ENCODE measurements at places on chromosomes 2 and 18.
A peak's percentile ranks its signal among the peaks of the same experiment; 100 is the strongest.

- DNase-seq, result no peak
Measured at GRCh38 chr18:43501099-43501498, 223.8 kb upstream of the SYT4 start.

GRCh38 chr2:217510771-217511291 is 492.0 kb downstream of the TNS1 start:
- DNase-seq, result peak; percentile 29

GRCh38 chr2:14781142-14781541 is 148.6 kb downstream of the LRATD1 start:
- DNase-seq, result no peak

GRCh38 chr2:1866402-1867111 is 122.2 kb upstream of the PXDN start:
- DNase-seq, result no peak

DNA sequence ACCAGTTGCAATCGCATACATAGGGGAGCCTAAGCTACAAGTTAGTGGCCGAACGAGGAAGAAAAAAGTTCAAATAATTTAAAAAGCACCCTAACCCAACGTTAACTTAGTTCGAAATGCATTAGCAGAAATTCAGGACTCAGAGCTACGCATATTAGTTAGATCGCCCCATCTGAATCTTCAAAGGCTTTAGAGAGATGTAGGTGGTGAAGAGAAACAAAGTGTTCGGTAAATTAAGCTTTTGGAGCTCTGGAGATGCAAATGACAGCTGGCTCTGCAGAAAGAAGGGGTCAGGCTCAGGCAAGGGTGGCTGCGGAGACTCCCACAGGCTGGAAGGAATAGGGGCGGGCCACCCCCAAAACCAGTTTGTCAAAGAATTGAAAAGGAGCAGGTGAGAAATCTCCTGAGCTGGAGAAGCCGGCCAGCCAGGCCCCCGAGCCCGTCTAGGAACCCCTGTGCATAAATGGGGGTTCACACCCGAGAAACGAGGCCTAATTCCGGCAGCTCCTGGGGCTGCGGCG is 621 bp downstream of the TXNL1 start:
- DNase-seq, result no peak

- no peak for DNase-seq
Measured at GRCh38 chr2:85926931-85927661, 38.3 kb upstream of the ST3GAL5 start.

DNA sequence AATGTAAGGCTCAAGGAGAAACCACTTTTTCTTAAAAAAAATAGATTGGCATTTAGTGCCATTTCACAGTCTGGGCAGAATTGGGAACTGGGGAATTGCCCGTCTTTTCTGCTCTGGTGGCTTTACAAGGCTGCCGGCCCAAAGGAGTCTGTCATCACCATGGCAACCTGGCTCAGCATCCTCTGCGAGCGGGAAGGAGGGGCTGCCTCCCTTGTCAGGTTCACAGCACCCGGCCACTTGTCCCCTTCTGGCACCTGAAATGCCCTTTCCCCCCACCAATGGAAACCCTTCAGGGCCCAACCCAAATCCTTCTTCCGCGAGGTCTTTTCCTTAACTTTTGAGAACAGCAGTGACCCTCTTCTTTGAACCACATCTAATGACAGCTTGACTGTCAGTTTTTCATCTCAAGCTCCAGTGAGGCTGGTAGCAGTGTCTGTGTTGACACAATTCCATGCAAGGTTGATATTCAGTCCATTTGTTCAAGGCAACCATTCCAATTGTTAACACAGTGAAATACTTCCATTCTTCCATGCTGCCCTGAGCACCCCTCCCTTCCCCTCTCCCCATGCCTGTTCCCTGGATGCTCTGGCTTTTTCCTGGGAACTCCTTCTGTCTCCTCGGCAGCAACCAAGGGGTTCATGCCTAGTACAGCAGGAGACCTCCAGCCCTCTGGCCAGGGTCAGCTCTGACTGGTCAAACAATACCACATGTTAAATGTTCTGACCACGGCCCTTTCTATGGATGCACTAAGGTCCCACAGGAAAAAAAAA is 79.6 kb downstream of the DNER start:
- DNase-seq, result no peak

GRCh38 chr2:85525567-85525966 is 13.4 kb upstream of the MAT2A start:
- no peak for DNase-seq

GRCh38 chr2:189440644-189440946 is 679 bp upstream of the WDR75 start:
- no peak for DNase-seq

GRCh38 chr18:76252139-76252538 is 242.9 kb downstream of the ZNF516 start:
- no peak for DNase-seq

- DNase-seq, result no peak
Measured at GRCh38 chr2:226063704-226064440, 664.4 kb downstream of the NYAP2 start.

DNA sequence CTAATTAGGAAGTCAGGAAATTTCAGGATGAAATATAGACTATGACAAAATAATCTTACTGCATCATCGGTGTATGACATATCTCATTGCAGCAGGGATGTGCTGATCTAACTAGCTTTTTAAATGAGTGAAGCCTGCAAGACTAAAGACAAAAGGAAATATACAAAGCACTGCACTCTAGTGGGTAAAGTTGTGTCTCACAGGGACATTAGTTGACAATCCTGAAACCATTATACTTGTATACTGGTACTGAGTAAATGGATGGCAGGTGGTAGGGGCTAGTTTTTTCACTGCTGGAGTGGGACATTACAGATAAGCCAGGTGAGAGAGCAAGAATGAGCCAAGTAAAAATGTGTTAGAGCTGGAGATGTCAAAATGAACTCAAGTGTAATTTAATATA is 317.5 kb upstream of the RAB6C start:
- no peak for DNase-seq

- DNase-seq, result no peak
Measured at GRCh38 chr2:54038835-54039234, 68.0 kb upstream of the PSME4 start.

- peak; percentile 21 for DNase-seq
Measured at GRCh38 chr2:234243871-234244565, 193.5 kb downstream of the SPP2 start.

- no peak for DNase-seq
Measured at GRCh38 chr2:96240341-96241038, 25.3 kb downstream of the TMEM127 start.

DNA sequence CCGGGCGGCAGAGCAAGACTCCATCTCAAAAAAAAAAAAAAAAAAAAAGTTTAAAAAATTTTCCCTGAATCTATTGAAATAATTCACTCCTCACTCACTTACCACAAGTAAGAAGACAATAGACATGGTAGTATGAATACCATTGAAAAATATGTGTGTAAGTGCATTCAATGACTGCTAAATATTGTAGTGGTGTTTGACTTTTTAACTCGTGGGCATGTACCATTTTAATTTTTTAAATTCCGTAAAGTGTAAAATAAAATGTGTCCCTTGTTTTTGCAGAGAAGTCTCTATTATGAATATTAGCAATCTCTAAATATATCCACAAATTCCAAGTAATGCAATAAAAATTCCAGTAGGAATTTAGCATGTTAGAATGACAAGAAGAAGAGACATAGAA is 134.1 kb downstream of the COPS8 start:
- no peak for DNase-seq

GRCh38 chr2:215361211-215361875 is 49.5 kb downstream of the ATIC start:
- no peak for DNase-seq

DNA sequence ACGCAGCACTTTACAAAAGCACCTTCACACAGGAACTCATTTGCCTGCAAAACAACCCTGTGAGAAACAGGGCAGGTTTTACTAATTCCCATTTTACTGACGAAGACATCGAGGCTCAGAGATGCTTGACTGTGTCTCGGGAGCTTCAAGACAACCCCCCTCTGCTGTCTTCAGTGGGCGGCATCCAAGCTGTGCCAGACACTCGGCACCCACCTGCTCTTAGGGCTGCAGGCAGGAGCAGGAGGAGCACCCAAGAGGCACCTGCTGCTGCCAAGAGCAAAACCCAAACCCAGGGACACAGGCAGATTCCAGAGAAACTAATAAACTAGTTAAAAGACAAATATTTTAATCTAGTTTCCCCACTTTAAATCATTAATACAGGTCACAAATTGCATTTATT is 67.9 kb downstream of the PPP4R1 start:
- no peak for DNase-seq

GRCh38 chr18:227902-228301 is 39.9 kb downstream of the THOC1 start:
- DNase-seq, result no peak

DNA sequence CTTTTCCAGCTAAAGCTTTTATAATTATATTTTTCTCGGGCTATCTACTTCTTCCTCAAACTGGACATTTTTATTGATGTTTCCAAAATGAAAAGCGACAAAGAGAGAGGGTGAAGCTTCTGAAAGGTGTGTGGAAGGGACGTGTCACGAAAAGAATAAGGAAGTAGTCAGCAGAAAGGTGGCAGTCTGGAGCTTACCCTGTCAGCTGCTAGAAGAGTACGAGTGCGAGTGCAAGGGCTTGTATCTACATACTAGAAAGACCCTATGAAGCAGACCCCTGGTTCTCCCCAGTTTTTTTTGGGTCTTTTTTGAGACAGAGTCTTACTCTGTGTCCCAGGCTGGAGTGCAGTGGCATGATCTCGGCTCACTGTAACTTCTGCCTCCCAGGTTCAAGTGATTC is 14.6 kb downstream of the FHL2 start:
- no peak for DNase-seq

DNA sequence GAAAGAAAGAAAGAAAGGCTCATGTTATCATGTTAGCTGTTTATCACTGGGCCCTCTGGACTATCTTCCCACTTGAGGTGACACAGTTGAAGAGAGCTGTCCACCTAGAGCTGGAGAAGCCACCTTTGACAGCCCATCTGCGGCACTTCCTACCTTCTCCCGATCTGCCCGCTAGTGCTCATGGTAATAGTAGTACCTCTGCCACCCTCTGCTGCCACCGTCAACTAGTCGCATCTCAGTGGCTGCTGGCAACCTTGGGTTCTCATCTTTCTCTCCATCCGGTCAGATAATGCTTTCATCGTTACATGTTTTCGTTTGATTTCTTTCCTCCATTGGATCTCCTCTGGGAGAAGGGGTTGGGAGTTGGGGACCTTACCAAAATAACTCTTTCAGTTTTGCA is 63.2 kb upstream of the COPS8 start:
- no peak for DNase-seq

- peak; percentile 44 for DNase-seq
Measured at GRCh38 chr2:112183327-112184025, 45.3 kb downstream of the FBLN7 start.

GRCh38 chr18:13366131-13366530 is 147.6 kb downstream of the LDLRAD4 start:
- DNase-seq, result no peak

GRCh38 chr2:205865905-205866441 is 183.7 kb downstream of the NRP2 start:
- no peak for DNase-seq

GRCh38 chr18:5941890-5942289 is 46.6 kb upstream of the TMEM200C start:
- DNase-seq, result no peak

GRCh38 chr2:170950221-170950761 is 21.2 kb downstream of the GORASP2 start:
- DNase-seq, result no peak

DNA sequence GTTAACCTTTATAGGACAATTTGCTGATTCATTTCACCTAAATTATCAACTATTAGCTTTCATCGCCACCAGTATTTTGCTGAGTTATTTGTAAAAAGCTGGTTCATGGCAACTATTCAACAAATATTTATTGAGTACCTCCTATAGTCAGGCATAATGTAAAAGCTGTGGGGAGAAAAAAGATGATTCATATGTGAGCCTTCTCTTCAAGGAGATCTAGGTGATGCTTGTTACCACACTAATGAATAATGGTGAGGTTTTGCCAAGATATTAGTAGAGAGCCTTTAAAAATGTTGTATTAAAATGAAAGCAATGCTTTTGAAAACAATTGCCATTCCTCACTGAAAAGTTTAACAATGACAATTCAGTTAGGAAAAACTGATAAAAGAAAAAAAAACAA is 187.8 kb downstream of the ANKRD44 start:
- DNase-seq, result no peak

DNA sequence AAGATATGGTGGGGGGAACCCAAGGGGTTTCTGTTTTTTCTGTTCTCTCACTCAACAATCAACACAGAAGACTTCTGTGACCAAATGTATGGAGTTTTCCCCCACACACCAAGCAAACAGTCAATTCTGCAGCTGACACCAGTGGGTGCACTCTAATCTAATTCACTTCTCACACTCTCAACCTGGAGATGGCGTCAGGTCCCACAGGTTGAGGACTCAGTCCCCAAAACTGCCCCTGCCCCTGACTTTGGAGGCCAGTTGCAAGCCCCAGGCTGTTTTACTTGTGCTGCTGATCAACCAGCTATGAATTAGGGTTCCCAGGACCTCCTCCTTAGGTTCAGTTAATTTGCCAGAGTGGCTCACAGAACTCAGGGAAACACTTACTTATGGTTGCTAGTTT is 6.2 kb downstream of the RNU2-63P start:
- DNase-seq, result no peak

DNA sequence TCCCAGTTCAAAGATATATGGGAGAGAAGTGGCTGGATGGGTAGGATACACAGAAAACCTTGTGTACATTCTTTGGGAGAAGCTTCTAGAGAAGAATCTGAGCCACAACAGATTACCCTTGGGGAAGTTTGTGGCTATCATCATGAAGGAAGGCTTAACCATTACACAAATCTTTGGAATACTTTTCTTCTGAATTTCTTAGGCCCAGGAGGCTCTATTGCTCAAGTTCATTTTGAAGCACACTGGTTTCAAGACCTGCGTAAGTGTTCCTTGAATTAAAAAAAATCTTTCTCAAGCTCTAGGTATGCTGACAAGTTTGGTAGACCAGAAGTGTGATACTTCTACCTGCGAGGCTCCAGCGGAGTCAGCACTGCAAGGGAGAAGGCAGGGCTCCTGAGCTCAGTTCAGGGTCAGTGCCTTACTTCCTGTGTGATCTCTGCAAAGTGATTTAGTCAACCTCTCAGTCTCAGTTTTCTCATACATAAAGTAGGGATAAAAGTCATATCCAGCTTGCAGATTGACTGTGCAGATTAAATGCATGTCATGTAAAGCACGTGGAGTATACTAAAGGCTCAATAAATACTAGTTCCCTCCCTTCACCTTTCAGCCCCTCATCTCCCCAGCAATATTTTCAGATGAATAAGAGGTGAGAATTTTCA is 438.6 kb downstream of the DLGAP1 start:
- DNase-seq, result no peak

- no peak for DNase-seq
Measured at GRCh38 chr2:120398996-120399888, 53.3 kb downstream of the INHBB start.

GRCh38 chr2:88828397-88829137 is 137.1 kb downstream of the RPIA start:
- no peak for DNase-seq

GRCh38 chr2:20625491-20626391 is 25.2 kb downstream of the HS1BP3 start:
- DNase-seq, result no peak
